ENCODE measurements at places on chromosomes 5 and 9.

DNA sequence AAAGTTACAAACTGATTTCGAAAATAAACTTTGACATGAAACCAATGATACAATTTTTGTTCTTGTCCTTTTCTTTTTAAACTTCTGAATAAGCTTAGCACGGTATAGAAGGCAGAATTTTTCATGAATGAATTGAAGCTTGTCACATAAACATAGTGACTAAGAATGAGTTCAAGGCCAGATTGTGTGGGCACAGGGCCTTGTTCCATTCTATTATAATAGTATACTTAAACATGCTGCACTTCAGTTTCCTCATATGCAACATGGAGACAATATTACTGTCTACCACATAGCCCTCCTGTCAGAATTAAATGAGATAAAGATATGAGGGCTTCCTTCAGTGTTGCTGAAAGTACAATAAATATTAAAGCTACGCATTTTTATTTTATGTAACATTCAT is 204.2 kb upstream of the HAPLN1 start:
- DNase-seq: no peak

DNA sequence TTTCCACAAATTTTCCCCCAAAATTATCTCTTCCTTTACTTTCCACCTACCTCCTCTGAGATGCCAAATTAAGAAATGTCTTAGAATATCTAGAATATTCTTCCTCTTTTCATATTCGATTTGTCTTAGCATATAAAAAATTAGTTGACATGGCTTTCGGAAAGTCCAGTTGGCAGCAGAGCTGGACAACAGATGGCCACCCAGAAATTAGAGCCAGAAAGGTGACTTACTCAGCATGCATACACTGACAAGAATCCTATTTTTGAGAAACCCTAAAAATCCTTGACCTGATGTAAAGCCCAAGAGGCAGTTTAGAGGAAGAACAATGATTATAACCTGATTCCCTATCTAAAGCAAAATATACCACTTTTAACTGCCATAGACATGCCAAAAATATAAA is 22.0 kb downstream of the TMEM167A start:
- no peak for DNase-seq

DNA sequence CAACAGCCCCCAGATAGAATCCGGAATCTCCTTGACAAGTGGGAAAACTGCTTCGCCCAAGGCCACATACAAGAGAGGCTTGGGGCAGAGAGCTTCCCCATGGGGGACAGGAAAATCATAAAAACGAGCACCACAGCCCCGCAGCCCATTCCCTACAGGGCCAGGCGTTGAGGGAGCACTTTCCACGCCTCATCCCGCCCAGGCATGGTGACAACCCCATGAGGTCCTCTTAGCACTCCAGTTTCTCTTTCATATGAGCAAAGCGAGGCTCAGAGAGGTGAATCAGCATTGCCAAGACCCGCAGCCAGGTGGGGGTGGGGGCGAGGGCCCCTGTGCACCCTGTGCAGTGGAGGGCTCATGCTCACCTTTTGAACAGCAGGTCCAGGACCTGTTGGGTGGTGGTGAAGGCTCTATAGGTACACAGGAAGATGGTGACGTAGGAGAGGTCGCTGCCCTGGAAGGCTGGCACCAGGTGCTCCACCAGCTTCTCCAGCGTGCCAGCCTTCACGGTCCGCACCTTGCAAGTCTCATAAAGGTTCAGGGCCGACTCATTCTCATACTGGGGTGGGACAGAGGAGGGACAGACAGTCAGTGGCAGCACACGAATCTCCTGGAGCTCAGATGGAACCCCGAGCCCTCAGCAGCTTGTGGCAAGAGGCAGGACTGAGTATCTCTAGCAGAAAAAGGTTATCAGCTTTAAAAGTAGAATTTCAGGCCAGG is 10.9 kb downstream of the RALGDS start:
- DNase-seq: no peak

- DNase-seq: no peak
Measured at GRCh38 chr9:80648336-80648735, 1041.0 kb downstream of the TLE1 start.

DNA sequence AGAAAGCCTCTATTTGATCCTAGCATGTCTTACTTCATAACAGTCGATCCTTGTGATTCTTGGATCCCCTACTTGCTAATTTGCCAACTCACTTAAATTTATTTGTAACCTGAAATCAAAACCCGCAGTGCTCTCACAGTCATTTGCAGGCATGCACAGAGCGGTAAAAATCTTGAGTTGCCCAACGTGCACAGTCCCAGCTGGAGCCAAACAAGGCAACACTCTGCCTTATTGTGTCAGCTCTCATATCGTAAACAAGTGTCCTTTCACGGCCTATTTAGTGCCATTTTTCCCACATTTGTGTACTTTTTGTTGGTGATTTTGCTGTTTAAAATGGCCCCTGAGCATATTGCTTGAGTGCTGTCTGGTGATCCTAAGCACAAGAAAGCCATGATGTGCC is 511.3 kb upstream of the WWC1 start:
- no peak for DNase-seq

DNA sequence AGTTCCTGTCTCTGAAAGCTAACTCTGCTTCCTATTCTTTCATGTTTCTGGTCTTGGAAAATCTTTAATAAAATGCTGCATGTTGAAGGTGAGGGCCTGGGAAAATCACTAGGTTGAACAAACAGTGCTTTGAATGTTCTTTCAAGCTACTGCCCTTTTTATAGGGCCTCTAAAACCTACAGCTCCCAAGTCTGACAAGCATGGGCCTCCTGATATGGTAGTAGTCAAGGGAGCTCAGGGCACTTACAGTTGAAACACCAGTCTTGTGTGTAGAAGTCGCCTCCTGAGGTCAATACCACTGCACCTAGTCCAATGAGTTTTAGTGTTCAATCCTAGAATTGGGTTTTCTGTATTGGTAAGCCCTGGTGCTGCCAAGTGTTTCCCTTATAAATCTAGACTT is 20.5 kb downstream of the VLDLR start:
- DNase-seq: no peak

- DNase-seq: no peak
Measured at GRCh38 chr5:153517241-153517611, 26.8 kb downstream of the GRIA1 start.

DNA sequence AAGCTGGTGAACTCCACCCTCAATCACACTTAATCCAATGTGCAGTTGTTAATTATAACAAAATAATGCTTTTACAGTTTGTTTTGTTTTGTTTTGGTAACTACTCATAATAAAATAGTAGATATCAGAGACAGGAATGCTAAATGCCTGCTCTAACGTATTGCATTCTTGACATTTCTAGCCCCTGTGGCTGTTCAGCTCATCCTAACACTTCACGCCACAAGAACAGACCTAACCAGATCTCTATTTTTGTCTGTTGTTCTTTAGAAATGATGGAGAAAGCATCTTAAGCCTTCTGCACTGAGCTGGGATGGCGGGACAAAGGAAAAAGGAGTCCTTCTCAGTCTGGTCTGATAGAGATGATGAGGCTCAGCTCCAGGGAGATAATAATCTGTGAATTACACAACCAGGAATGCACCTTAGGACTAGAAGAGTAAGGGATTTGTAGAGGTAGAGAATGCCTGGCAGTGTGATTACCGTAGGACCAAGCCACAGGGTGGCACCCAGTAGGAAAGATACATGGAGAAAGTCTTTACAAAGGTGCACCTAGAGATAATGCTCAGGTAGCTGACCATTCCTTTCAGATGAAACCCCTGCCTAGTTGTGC is 628.8 kb downstream of the PDE4D start:
- no peak for DNase-seq

- no peak for DNase-seq
Measured at GRCh38 chr9:37350486-37351190, 71.9 kb upstream of the GRHPR start.

- no peak for DNase-seq
Measured at GRCh38 chr9:76900884-76901440, 5.0 kb downstream of the PRUNE2 start.

DNA sequence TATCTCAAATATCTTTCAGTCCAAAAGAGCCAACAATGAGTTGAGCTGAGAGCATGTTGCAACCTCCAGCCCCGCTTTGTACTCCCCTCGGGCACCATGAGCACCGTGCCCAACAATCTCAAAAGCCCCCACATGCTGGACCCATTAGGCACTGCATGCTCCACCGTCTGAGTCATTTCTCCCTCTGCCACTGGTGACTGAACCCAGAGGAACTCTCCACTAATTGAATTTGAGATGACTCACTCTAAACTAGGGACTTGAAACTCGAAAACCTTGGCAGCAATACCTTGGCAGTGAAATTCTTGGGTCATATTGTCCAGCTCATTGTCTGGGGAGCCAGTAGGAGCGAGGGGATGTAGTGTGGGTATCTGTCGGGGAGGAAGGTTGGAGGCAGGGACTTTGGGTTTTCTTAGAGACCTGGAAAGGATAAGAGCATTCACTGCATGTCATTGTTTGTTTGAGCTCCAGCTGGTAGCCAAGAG is 49.9 kb upstream of the SLIT3 start:
- DNase-seq: no peak

GRCh38 chr5:126677121-126677520 is 76.4 kb downstream of the PHAX start:
- no peak for DNase-seq

DNA sequence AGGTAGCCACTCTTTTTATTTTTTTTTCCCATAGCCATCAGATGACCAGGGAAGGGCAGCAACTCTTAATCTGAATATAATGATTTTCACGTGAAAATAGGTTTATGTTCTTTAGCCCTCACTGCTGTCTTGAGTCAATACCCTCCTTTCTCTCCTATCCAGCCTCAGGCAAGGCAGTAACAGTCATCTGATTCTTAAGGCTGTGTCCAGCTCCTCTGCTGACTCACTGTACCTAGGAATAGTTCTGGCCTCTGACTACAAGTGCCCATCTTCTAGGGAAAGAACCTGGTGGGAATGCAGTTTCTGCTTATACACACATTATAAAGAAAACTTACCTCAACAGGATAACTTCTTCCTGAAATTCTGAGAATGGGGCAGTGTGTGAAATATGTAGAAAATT is 30.7 kb downstream of the DHX29 start:
- DNase-seq: no peak

DNA sequence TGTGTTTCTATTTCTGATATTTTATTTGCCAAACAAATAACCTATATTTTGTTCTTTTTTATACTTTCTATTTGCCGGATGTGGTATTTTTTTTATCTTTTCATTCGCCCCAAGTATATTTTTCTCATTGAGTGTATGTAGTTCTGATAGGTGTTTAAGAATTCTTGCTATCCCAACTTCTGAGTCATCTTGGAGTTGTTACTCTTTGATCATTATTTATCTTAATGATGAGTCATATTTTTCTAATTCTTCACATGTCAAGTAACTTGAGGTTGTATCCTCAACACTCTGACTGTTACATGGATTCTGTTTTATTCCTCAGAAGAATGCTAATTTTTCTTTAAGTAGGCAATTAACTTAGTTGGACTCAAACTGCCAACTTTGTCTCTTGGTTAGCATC is 498.1 kb downstream of the TLE1 start:
- no peak for DNase-seq

DNA sequence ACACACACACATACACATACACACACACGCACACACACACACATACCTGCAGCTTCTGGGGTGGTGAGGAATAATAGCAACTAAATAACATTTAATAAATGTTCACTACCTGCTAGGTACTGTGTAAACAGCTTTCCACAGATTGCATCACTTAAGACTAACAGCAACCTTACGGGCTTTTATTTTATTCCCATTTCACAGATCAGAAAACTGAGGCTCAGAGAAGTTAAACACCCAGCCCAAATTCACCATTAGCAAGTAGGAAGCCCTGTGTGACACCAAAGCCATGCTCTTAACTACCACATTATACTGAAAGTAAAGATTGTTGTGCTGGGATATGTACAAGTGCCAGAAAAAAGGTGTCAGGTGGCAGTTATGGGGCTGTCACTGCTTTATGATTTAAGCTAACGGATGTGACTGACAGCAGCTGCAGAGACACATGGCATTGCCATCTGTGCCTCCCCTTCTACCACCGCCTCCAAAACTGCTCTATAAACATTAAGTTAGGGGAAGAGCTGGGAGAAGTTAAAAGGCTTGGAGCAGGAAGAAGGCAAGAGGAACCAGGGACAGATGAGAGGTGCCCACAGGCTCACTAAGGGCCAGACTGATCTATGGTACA is 13.6 kb downstream of the MTMR12 start:
- no peak for DNase-seq

DNA sequence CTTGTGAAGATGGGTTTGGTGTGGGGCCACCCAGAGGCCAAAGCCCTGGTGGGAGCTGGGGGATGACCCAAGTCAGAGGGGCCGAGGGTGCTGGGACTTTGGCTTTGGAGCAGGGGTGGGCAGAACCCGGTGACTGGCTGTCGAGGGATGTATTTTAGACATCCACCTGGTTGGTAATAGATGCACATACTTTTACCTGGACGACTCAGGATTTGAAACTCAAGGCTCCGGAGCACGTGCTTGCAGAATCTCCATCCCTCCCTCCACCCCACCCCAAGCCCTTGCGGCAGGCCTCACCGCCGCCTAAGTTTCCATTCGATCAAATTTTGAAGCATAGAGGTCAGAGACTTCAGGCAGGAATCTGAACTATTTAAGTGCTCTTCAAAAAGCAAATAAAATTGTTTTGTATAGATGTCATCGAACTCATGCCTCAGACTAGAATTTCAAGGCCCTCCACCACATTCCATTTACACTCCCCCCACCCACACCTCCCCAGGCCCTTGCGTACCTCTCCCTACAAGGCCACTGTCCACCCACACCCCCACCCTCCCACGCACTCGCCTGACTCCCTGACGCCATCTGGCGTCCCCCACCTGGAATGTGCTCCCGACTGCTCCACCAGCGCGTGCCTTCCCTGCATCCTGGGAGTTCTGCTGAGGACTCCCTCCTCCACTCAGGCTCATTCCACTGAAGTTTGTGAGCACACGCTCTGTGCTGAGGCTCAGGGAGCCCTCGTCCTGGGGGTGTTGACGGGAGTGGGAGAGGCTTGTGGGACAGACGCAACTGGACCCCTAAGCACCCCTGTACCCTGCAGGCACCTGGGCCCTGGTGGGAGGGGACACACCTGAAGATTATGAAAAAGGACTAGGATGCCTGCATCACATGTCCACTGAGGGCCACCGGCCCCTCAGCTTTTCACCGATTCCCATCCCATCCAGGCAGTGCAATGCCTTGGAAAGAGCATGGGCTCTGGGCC is 56.4 kb upstream of the RPL26L1 start:
- DNase-seq: no peak

GRCh38 chr5:112317866-112318265 is 101.2 kb downstream of the EPB41L4A start:
- DNase-seq: no peak

DNA sequence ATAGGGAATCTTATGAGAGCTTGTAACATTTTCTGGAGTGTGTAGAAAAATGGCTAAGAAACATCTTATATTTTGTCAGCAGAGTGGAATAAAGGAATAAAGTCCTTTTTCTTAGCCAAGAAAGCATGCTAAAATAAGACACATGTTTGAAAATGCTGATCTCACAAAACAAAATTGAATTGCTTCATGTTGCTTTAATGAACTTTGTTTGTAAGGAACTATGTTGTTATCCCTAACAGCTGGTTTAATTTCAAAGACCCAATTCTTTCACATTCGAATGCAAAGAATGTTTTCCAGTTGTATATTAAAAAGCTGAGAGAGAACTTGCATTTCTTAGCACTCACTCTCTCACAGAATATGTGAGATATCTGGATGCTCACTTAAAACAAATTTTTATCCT is 107.6 kb downstream of the MUSK start:
- no peak for DNase-seq

- no peak for DNase-seq
Measured at GRCh38 chr5:31530541-31531265, 1.2 kb downstream of the DROSHA start.
